ENCODE measurements at places on chromosomes 6 and 20. TPM values are rescaled to one million over a fixed set of nuclear protein-coding genes. Genes with fewer than 3 reads are reported as not detected.

Gene OR2B6
- not detected for polyA plus RNA-seq

Gene BNIP5
- 2.3 TPM for polyA plus RNA-seq

Gene SFT2D1
- 53.5 TPM for polyA plus RNA-seq

Gene TSHZ2
- polyA plus RNA-seq, result 1.6 TPM

Gene HLA-DQB1
- polyA plus RNA-seq, result 28.5 TPM

Gene BCAS4
- 9.7 TPM for polyA plus RNA-seq

Gene ARFGAP1
- 21.7 TPM for polyA plus RNA-seq

Gene TCEA2
- 26.2 TPM for polyA plus RNA-seq

Gene PSMB9
- 27.9 TPM for polyA plus RNA-seq

Gene CNKSR3
- polyA plus RNA-seq, result 9.3 TPM

Gene DEFB124
- polyA plus RNA-seq, result not detected

Gene OGFRL1
- 11.9 TPM for polyA plus RNA-seq

Gene WFDC10B
- polyA plus RNA-seq, result 1.7 TPM

Gene IYD
- polyA plus RNA-seq, result 1.6 TPM

Gene ADGRB3
- not detected for polyA plus RNA-seq

Gene XKR7
- polyA plus RNA-seq, result not detected

Gene TSPO2
- not detected for polyA plus RNA-seq

Gene MCCD1
- polyA plus RNA-seq, result not detected

Gene MAP7
- 5.3 TPM for polyA plus RNA-seq

Gene ZBTB22
- 15.1 TPM for polyA plus RNA-seq

Gene RPP21
- 78.0 TPM for polyA plus RNA-seq

Gene SUMO4
- polyA plus RNA-seq, result not detected

Gene SNTA1
- 46.3 TPM for polyA plus RNA-seq

Gene EYS
- polyA plus RNA-seq, result not detected
